NCI-H187 treated with DMSO at 0.1 percent for 48 hours (cell line): ENCODE measurements at places on chromosomes 12 and 14.

DNA sequence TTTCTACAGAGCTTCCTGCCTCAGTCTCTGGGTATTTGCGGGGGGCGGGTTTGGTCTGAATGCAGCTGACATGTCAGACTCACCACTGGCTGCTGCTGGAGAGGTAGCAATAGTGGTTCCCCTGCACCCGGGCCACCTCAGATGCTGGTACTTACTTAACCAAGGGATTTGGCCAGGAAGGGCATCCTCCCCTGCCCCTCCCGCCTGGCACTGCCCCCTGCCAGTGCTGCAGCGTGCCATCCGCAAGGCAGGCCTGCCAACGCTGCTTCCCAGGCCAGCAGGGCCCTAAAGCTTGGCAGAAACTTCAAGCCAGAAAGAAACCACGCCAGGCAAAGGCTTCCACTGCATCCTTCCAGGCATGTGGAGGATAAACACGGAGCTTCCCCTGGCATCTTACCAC, 22.1 kb downstream of the RAB35 start:
- DNase-seq: no peak

DNA sequence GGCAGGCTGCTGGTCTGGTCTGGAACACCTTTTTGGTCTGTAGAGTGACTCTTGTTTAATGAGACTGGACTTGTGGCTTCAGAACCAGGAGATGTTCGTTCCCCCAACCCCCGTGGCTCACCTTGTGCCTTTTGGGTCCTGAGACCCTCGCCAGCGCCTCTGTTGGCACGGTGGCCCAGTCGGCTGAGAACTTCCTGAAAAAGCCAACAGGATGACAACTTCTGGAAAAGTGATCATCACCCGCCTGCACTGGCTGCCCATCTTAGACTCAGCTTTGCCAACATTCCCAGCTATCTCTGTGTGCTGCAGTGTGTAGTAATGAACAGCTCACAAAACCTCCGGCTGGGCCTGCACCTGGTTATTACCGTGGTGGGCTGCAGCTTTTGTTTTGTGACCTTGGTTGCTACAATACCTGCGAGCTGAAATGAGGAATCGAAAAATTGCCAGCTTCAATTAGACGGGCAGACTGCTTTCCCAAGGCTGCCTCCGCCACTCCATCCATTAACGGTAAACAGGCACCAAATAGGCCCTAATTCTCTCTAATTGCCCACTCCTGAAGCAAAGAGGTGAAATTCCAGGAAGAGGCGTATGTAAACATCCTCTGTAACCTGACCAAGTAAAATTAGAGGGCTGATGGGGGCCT, 16.0 kb downstream of the MEG3 start:
- DNase-seq: no peak

DNA sequence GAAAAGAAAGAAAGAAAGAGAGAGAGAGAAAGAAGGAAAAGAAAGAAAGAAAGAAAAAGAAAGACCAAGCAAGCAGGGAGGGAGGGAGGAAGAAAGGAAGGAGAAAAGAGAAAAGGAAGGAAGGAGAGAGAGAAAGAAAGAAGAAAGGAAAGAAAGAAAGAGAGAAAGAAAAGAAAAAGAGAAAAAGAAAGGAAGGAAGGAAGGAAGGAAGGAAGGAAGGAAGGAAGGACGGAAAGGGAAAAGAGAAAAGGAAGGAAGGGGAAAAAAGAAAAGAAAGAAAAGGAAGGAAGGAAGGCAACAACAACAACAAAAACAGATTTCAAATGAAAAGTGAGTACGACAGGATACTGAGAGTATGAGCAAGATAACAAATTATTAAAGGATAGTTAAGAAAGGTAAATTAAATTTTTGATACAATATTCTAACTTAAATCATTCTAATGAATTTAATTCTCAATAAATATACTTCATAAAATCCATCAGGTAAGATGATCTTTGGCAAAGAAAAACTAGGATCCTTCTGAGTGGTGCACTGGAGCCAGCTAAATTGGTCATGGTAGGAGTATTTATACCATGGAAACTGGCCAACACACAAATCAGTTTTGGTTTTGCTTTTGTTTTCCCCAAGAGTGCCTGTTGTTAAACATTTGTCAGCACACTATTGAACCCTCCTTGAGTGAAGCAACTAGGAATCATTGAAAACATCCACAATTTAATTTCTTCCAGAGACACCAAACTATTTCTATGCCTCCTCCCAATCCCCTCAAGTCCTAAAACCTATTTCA, 56.1 kb upstream of the DYRK2 start:
- DNase-seq: no peak

DNA sequence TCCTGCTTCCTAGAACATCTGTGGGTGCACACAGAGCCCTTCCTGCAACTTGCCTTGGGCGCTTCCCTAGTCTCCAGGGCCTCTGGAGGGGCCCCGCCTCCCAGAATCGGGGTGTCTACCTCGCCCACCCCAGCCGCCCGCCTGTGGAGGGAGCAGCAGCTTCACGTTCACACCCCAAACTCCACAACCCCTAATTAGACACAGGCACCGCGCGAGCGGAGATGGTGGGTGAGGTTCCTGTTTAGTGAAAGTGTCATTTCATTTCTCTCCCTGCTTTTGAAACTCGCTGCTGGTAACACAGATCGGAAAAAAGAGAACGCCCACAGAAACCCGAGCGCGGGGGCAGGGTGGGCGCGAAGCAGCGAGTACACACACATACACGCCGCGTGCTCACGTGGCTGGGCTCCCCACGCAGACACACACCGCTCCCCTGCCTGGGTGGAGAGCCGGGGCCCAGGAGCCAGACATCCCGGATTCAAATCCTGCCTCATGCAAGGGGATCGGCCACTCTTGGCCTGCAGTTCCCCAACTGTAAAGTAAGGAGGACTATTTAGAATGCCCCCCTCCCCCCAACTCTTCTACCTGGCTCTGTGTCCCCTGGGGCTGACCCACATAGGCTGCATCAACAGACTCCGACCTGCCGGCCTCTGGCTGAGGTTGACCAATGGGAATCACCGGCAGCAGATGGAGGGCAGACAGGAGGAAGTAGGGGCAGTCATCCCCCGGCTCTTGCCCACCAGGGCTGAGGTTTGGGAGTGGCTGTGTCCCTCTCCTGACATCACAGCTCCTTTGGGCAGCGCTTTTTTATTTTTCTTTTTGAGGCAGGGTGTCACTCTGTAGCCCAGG, 79.2 kb upstream of the NCOR2 start:
- DNase-seq: no peak

GRCh38 chr14:64478634-64479250, 13.4 kb downstream of the AKAP5 start:
- no peak for DNase-seq

GRCh38 chr12:47941871-47942613, 21.4 kb upstream of the TMEM106C start:
- no peak for DNase-seq

GRCh38 chr12:107545737-107546353, 139.8 kb upstream of the PWP1 start:
- no peak for DNase-seq

DNA sequence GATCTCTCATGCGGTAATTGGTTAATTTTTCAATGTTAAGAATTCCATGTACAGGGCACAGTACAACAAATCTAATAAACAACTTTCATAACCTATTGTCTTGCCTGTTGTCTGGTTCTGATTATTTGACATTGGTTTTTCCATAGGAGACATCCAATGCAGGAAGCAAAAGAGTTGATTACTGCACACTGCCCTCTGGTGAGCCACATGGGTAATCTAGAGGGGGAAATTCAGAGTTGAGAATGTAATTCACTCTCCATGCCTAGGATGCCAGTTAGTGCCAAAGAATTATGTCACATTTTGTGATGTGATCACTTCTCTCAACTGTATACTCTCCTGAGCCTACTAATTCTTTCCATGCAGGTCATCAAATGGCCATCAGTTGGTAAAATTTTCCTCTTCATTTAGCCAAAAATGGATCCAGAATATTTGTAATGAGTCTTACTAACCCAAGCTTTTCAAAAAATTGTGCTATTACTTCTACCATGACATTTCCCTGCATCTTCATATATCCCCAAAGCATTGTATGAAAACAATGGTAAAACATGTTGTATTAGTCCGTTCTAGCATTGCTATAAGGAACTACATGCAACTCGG, 17.7 kb upstream of the CCDC91 start:
- DNase-seq: peak; percentile 14

GRCh38 chr12:112347581-112347982, 34.6 kb downstream of the HECTD4 start:
- no peak for DNase-seq

- DNase-seq: peak; percentile 77
These were observed 91.5 kb downstream of the APAF1 start for GRCh38 chr12:98736352-98737321.

DNA sequence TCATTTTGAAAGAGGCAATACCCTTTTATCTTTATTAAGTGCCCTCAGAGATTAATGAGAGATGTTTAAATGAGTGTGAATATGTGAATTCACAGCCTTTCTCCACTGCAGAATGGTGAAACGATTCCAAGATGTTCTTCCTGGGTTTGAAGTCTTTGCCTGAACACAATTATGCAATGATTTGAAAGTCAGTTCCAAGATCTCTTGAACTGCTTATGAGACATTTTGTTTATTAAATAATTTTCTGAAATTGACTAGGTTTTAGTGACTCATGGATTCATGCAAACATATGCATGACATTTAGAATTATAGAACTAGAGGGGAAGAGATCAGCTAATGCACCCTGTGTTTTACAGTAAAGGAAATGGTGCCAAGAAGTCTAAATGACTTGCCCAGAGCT, 118.1 kb upstream of the SLC38A2 start:
- DNase-seq: no peak

DNA sequence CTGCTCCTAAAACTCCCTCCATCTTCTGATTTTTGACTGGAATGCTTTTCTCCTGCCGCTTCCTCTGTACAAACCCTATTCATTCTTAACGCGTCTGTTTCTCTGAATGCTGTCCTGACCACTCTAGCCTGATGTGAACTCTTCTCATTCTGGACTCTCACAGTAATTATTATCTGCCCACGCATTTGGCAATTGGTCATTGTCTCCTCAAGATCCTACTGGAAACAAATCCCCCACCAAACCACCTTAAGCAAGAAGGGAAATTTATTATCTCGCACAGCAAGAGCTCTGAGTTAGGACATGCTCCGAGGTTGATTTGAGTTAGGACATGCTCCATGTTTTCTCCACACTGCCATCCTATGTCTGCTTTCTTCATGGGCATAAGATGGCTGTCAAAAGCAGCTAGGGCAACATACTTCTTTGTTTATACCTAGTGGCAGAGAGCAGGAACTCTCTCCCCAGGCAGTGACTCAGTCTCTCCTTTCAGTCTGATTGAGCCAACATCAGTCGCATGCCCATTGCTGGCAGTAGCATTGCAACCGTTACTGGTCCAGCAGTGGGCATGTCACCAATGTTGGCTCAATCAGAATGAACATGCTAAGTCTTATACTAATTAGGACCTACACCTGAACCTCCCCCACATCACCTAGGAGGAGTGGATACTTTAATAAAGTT, 102.2 kb downstream of the SSPN start:
- no peak for DNase-seq

- DNase-seq: no peak
These were observed 142.2 kb upstream of the RFLNA start for GRCh38 chr12:124152731-124153130.

GRCh38 chr12:92612611-92613010, 90.2 kb upstream of the PLEKHG7 start:
- DNase-seq: no peak

GRCh38 chr14:93804654-93805053, 16.4 kb upstream of the PRIMA1 start:
- DNase-seq: no peak

- DNase-seq: no peak
These were observed 180.5 kb downstream of the CAND1 start for GRCh38 chr12:67449591-67450052.

- no peak for DNase-seq
These were observed 198.5 kb downstream of the KCNC2 start for GRCh38 chr12:75011120-75011519.

DNA sequence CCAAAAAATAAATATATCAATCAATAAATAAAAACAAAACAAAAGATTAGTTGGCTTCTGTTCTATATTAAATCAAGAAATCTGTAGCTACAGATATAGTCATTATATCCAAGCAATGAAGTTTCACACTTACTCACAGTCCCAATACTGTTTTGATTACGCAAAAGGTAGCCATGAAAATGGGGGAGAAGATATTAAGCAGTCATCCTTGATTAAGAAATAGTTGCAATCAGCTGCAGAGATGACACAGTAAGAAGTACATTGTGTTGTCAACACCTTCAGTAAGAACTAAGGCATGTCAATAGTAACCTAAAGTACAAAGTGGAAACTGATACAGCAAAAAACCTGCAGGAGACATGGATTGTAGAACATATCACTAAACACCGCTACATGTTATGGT, 11.0 kb upstream of the RHOJ start:
- DNase-seq: no peak

- DNase-seq: no peak
These were observed 557.2 kb upstream of the STXBP6 start for GRCh38 chr14:25607192-25607591.

GRCh38 chr14:51639668-51640316, 11.9 kb upstream of the FRMD6 start:
- DNase-seq: no peak

GRCh38 chr14:66003082-66003730, 483.0 kb upstream of the CCDC196 start:
- DNase-seq: no peak

GRCh38 chr12:97982684-97983083, 520.1 kb downstream of the RMST start:
- DNase-seq: no peak

- DNase-seq: no peak
These were observed 7.3 kb upstream of the TCHP start for GRCh38 chr12:109892748-109893147.

DNA sequence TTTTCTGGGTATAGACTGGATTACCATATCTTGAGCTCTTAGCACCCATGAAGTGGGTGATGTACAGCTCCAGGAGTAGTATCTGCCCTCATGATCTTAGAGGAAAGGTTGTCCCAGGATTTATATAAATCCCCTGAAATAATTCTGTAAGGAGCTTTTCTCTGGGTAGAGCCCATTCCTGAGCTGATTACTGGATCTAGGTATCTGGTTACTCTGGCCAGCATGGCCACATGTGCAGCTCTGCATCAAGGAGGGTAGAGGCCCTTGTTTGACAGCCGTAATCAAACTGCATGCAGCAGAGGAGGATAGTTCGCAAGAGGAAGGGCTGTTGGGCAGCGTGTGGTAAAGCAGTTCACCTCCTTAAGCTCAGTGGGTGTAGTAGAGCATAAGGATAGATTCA, 8.5 kb downstream of the COX14 start:
- DNase-seq: no peak

- no peak for DNase-seq
These were observed 79.4 kb upstream of the PLEKHG7 start for GRCh38 chr12:92623386-92623785.

- no peak for DNase-seq
These were observed 325.9 kb downstream of the GPHN start for GRCh38 chr14:66833816-66834215.

DNA sequence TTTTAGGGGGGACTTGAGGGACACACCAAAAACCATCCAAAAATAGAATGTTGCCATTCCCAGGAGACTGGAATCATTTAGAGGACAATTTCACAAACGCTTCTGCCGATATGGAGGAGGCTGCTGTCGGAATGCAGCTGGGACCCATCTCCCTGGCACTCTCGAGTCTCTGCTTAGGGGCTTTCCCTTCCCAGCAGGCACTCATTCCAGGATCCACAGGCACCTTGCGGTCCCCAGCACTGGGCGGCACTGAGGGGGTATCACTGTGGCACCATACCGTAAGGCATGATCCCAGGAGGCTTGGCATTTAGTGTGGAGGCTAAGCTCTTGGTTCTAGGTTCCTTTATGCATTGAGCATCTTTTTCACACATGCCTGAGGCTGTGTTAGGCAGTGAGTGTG, 36.6 kb upstream of the LTBP2 start:
- DNase-seq: no peak
